ENCODE measurements at places on chromosomes 2 and 18. TPM values are rescaled to one million over a fixed set of nuclear protein-coding genes. Genes with fewer than 3 reads are reported as not detected.

TTN gene
- polyA plus RNA-seq = 0.10 TPM

RAB6D gene
- polyA plus RNA-seq = 0.01 TPM

CTNNA2 gene
- not detected for polyA plus RNA-seq

NEU4 gene
- polyA plus RNA-seq = not detected

CCBE1 gene
- not detected for polyA plus RNA-seq

PIKFYVE gene
- 7.2 TPM for polyA plus RNA-seq

- H3K4me1 ChIP-seq = peaks cover 28% of the 10 kb centered on the region
- H3K27ac ChIP-seq = no peak overlapping the region
These were observed 230.1 kb upstream of the SPOPL start for GRCh38 chr2:138271467-138271866.

DNA sequence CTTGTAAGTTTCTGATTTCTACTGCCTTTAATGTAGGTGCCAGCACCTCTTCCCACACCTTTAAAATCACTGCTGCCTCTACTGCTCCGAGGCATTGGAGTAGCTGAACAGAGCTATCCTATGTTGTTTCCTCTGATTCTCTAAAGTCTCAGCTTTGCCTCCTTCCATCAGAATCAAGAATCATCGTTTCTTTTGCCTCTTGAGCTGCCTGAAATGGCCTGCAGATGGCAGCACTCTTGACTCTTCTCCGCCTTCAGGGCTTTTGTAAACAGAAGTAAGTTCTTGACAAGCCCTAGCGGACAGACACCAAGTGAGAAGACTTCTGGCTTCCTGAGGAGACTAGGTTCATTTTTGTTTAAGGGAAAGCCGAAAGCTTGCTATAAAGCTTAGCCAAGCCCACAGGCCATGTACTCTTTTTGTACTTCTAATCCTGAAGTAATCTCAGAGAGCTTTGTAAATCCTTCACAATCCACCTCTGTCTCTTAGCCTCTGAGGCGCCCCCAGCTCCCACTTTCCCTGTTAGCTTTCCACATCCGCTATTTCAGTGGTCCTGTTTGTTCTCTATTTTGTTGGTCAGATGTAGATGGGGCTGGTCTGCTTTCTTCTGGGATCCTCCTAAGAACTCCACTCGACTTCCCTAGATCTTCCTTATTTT is 48.4 kb downstream of the GTF3C3 start:
- no peak overlapping the region for H3K4me3 ChIP-seq
- no peaks in the 10 kb centered on the region for H3K36me3 ChIP-seq
- no peaks in the 10 kb centered on the region for H3K4me1 ChIP-seq
- DNase-seq = peak; percentile 77
- no peak overlapping the region for H3K27ac ChIP-seq

DNA sequence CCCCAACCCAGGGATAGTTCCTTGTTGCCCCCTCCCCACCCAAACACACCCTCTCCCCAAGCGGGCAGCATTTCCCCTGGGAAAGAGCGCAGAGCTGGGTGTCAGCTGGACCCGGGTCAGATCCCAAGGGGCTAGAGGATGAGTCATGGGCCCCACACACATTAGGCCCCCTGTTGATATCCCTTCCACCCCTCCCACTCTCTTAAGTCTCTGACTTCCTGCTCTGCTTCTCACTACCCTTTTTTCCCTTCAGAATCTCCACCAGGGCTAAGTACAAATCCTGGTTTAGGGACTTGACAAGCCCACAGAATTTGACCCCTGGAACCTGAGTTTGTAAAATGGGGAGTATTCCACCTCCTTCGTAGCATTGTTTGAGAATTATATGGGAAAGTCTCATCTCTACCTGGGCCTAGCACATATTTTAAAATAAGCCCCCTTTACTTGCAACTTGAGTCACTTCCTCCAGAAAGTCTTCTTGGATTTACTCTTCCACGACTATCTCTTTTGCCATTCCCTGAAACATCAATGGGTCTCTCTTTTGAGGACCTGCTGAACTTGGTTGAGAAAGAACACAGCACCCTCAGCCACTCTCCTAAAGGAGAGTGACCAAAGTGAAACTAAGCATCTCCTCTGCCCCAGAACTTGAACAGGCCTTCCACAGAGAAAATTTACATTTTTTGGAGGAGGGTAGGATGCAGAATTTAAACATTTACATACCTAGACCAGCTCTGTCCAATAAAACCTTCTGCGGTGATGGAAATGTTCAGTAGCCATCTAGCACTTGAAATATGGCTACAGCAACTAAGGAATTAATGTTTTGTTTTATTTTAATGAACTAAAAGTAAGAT is 4.7 kb downstream of the RTKN start:
- peaks cover 14% of the 10 kb centered on the region for H3K27me3 ChIP-seq
- DNase-seq = no peak
- peaks cover 19% of the 10 kb centered on the region for H3K4me1 ChIP-seq
- no peaks in the 10 kb centered on the region for H3K36me3 ChIP-seq
- no peak overlapping the region for H3K4me3 ChIP-seq

DNA sequence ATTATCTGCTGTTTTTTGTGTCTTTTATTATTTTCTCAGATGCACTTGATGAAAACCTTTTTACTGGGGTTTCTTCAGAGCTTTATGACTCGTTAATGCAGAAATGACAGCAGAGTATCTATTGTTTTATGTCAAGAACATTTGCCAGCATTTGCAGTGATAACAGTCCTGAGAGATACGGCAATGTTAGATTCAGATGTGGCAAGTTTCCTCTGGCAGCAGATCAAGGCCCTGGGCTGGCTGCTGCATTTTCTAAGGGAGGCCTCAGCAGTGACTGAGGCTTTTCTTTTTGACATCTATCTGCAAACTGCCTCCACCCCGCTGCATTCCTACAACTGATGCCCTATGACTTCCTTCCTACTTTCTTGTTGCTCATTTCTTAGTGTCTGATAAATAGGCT is 40.2 kb downstream of the EFEMP1 start:
- no peaks in the 10 kb centered on the region for H3K27me3 ChIP-seq
- H3K4me3 ChIP-seq = no peak overlapping the region
- H3K27ac ChIP-seq = peak overlapping the region; percentile 76
- peaks cover 79% of the 10 kb centered on the region for H3K36me3 ChIP-seq

DNA sequence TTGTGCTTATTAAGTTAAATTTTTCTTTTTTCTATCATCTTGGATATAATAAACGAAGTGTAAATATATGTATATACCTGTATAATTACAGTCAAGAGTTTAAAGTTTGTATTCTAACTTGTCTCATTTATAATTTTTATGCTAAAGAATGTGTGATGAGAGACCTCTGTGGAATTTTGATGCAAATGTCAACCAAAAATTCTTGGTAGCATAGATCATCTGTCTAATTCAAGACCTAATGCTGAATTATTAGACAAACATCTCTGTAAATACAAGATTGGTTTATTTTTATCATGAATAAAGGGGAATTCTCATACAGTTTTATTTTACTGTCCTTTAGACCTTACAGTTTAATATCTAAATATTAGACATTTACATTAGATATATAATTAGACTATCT is 149.2 kb upstream of the VWC2L start:
- H3K36me3 ChIP-seq = no peaks in the 10 kb centered on the region
- H3K4me3 ChIP-seq = no peak overlapping the region
- H3K4me1 ChIP-seq = no peaks in the 10 kb centered on the region
- DNase-seq = no peak
- H3K27ac ChIP-seq = no peak overlapping the region
- H3K27me3 ChIP-seq = no peaks in the 10 kb centered on the region

DNA sequence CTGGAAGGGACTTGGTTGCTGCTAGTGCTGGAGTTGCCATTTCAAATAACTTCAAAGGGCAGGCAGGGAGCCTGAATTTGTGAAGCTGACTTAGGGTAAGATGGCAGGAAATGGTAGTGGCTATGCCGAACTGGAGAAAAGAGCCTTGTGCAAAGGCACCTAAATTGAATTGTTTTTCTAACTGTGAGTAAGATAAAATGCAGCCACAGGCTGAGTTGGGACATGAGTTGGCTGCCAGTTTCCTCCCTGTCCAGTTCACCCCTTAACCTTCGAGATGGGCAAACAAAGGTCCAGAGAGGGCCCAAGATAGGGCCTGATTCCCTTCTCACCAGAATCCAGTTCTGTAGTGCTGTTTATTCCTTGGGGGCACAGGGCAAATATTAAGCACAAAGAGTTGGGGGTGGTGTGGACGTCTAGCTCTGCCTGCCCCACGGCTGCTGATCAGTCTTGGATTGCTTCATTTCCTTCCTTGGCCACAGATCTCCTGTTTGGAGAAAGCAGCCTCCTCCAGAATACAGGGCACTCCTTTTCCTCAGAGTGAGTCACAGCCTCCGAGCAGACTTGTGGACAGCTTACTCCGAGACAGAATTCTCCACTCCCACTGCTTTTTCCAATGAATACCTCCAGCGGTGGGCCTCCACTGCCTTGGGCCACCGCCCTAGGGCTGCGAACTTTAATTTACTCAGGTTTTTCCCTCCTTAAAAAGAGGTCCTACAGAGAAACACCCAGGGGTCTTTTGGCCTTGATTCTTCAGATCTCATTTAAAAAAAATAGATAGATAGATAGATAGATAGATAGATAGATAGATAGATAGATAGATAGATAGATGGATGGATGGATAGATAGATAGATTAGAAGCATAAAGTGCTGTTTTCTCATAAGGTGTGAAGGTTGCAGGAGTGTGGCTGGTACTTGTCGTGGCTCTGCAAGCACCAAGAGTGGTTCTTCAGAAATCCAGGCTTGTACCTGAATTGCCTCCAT is 18.4 kb upstream of the SLC20A1 start:
- H3K36me3 ChIP-seq = no peaks in the 10 kb centered on the region
- H3K27me3 ChIP-seq = no peaks in the 10 kb centered on the region
- peaks cover 77% of the 10 kb centered on the region for H3K4me1 ChIP-seq
- DNase-seq = peak; percentile 95

DNA sequence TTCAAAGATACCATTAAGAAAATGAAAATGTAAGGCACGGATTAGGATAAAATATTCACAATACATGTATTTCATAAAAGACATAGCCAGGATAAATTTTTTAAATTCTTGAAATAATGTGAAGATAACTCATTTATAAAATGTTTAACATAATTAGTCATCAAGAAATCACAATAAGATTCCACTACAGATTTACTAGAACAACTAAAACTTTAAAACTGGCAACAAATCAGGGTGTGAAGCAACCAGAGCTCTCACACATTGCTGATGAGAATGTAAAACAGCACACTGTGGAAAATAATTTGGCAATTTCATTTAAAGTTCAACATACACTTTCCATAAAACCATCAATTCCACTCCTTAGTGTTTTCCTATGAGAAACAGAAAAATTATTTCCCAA is 89.6 kb upstream of the UBE2E3 start:
- no peak overlapping the region for H3K27ac ChIP-seq
- H3K27me3 ChIP-seq = no peaks in the 10 kb centered on the region
- no peak overlapping the region for H3K4me3 ChIP-seq
- H3K4me1 ChIP-seq = no peaks in the 10 kb centered on the region

DNA sequence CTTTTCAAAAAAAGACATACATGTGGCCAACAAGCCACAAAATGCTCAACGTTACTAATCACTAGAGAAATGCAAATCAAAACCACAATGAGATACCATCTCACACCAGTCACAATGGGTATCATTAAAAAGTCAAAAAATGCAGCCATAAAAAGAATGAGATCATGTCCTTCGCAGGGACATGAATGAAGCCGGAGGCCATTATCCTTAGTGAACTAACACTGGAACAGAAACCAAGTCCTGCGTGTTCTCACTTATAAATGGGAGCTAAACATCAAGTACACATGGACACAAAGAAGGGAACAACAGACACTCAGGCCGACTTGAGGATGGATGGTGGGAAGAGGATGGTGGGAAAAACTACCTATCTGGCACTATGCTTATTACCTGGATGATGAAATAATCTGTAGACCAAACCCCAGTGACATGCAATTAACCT is 17.8 kb upstream of the ATL2 start:
- H3K27ac ChIP-seq = no peak overlapping the region
- no peak for DNase-seq
- H3K27me3 ChIP-seq = peaks cover 6% of the 10 kb centered on the region

DNA sequence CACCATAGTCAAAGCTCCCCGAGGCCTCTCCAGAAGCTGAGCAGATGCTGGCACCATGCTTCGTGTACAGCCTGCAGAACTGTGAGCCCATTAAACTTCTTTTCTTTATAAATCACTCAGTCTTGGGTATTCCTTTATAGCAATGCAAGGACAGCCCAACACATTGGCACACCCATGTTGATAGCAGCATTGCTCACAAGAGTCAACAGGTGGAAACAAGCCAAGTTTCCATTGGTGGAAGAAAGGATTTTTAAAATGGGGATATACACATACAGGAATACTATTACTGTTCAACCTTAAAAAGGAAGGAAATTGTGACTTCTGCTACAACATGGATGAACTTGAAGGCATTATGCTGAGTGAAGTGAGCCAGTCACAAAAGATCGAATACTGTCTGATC is 186.8 kb upstream of the RAB12 start:
- no peak for DNase-seq
- H3K27me3 ChIP-seq = no peaks in the 10 kb centered on the region
- no peaks in the 10 kb centered on the region for H3K4me1 ChIP-seq
- no peak overlapping the region for H3K27ac ChIP-seq
- H3K36me3 ChIP-seq = no peaks in the 10 kb centered on the region

- H3K27ac ChIP-seq = peak overlapping the region; percentile 73
- H3K4me3 ChIP-seq = no peak overlapping the region
- H3K36me3 ChIP-seq = peaks cover 51% of the 10 kb centered on the region
- H3K27me3 ChIP-seq = no peaks in the 10 kb centered on the region
- no peak for DNase-seq
These were observed 94.4 kb downstream of the CRIM1 start for GRCh38 chr2:36449943-36450392.

DNA sequence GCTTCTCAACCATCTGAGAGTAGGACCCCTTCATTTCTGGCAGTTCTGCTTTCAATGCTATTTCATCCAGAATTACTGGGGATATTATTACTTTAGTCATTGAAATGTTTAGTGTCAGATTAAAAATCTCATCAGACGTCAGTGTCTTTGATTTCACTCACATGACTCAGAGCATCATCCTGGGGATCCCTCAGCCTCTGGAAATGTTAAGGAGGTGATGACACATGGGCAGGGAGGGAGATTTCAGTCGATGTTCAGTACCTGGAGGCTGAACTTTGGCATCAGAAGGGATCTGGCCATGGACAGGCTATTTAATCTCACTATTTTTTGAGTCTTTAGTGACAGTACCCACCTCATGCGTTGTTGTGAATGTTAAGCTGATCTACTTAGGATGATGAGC is 39.1 kb downstream of the OSBPL6 start:
- H3K27me3 ChIP-seq = no peaks in the 10 kb centered on the region
- DNase-seq = no peak
- no peak overlapping the region for H3K27ac ChIP-seq

DNA sequence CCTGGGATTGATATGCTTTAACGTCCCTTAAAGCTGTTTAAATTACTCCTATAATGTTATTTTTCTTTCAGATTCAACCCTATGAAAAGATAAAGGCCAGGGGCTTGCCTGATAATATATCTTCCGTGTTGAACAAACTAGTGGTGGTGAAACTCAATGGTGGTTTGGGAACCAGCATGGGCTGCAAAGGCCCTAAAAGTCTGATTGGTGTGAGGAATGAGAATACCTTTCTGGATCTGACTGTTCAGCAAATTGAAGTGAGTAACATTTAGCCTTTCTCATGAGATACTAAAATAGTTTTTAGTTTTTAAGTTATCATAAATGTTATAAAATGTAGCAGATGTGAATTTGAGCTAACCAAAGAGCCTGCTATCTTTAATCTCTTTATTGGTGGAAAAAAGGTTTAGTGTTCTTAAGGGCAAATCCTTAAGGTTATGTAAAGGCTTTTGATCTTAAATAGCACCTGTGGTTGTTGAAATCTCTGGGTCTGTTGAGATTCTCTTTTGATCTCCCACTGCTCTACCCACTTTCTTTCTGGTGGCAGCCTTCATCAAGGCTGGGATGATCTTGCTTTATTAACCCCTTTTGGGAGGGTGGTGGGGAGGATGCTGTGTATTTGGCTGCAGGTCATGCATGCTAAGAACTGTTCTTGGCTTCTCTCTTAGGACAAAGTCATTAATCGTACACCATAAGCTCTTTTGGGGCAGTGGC is 40.9 kb downstream of the UGP2 start:
- H3K4me3 ChIP-seq = no peak overlapping the region
- DNase-seq = no peak
- no peaks in the 10 kb centered on the region for H3K27me3 ChIP-seq
